ENCODE measurements at places on chromosomes 4 and X. TPM values are rescaled to one million over a fixed set of nuclear protein-coding genes. Genes with fewer than 3 reads are reported as not detected.

The NIPAL1 gene
- 1.1 TPM for total RNA-seq

The PAGE1 gene
- total RNA-seq, result not detected

The ABLIM2 gene
- total RNA-seq, result 1.7 TPM

The C4orf50 gene
- total RNA-seq, result 0.19 TPM

The UCHL1 gene
- total RNA-seq, result 1.5 TPM

The RHOXF1 gene
- 0.42 TPM for total RNA-seq

The ALAS2 gene
- not detected for total RNA-seq

The MAGEB10 gene
- total RNA-seq, result not detected

The ATP1B4 gene
- not detected for total RNA-seq

The ADGRL3 gene
- not detected for total RNA-seq

The ARMCX1 gene
- total RNA-seq, result 0.72 TPM

The SLC34A2 gene
- not detected for total RNA-seq

The CXCL13 gene
- total RNA-seq, result not detected

The NXF2 gene
- not detected for total RNA-seq

The CENPVL1 gene
- not detected for total RNA-seq

The PTCHD1 gene
- total RNA-seq, result not detected

The PDGFRA gene
- not detected for total RNA-seq

The SORCS2 gene
- not detected for total RNA-seq

The ARHGAP36 gene
- not detected for total RNA-seq

The HCFC1 gene
- total RNA-seq, result 107 TPM

The AREG gene
- not detected for total RNA-seq

The OPHN1 gene
- total RNA-seq, result 0.44 TPM

The CABS1 gene
- not detected for total RNA-seq
